ENCODE measurements at places on chromosomes 2 and 18. TPM values are rescaled to one million over a fixed set of nuclear protein-coding genes. Genes with fewer than 3 reads are reported as not detected.

SERPINB4 gene
- 0.17 TPM for total RNA-seq

MEP1B gene
- 2.7 TPM for total RNA-seq

ZSWIM2 gene
- total RNA-seq: not detected

MYO7B gene
- total RNA-seq: 5.0 TPM

CYS1 gene
- total RNA-seq: 0.79 TPM

MDH1 gene
- total RNA-seq: 164 TPM

DNAH7 gene
- 1.4 TPM for total RNA-seq

SLC4A3 gene
- total RNA-seq: 8.0 TPM

POTEI gene
- total RNA-seq: 2.1 TPM

DNA sequence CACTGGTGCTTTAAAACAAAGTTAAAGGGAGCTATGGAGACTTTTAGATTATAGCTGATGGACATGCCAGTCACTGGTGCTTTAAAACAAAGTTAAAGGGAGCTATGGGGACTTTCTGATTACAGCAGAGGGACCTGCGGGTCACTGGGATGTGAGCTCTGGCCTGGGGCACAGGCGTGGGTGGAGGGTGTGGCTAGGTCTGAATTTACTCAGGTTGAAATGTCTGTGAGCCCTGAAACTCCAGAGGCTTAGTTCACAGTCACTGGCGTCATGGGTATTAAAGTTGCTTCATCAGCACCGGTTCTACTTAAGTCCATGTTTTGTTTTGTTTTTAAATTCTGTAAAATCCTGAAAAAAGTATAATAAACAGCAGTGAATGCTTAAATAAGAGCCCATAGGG, 49.0 kb upstream of the TMEM18 start:
- no peaks in the 10 kb centered on the region for H3K36me3 ChIP-seq
- H3K27me3 ChIP-seq: peaks cover 17% of the 10 kb centered on the region
- H3K27ac ChIP-seq: no peak overlapping the region
- H3K4me3 ChIP-seq: no peak overlapping the region
- DNase-seq: no peak

GRCh38 chr2:168841445-168841844, 39.0 kb downstream of the NOSTRIN start:
- H3K4me3 ChIP-seq: no peak overlapping the region
- H3K4me1 ChIP-seq: no peaks in the 10 kb centered on the region
- no peak overlapping the region for H3K27ac ChIP-seq
- H3K27me3 ChIP-seq: no peaks in the 10 kb centered on the region
- DNase-seq: no peak
- no peaks in the 10 kb centered on the region for H3K36me3 ChIP-seq

- no peak overlapping the region for H3K4me3 ChIP-seq
- no peak overlapping the region for H3K27ac ChIP-seq
- H3K4me1 ChIP-seq: peaks cover 1% of the 10 kb centered on the region
- peaks cover 13% of the 10 kb centered on the region for H3K27me3 ChIP-seq
- peak; percentile 32 for DNase-seq
- H3K36me3 ChIP-seq: no peaks in the 10 kb centered on the region
Measured at GRCh38 chr2:11013196-11013595, 101.5 kb downstream of the KCNF1 start.

GRCh38 chr2:234703258-234703657, 206.4 kb upstream of the ARL4C start:
- peak overlapping the region; percentile 44 for H3K4me3 ChIP-seq
- peaks cover 3% of the 10 kb centered on the region for H3K27me3 ChIP-seq
- peak overlapping the region; percentile 81 for H3K27ac ChIP-seq
- H3K4me1 ChIP-seq: peaks cover 17% of the 10 kb centered on the region
- H3K36me3 ChIP-seq: no peaks in the 10 kb centered on the region
- DNase-seq: no peak

GRCh38 chr2:9145109-9145751, 61.4 kb upstream of the ASAP2 start:
- peaks cover 3% of the 10 kb centered on the region for H3K27me3 ChIP-seq
- no peaks in the 10 kb centered on the region for H3K36me3 ChIP-seq

DNA sequence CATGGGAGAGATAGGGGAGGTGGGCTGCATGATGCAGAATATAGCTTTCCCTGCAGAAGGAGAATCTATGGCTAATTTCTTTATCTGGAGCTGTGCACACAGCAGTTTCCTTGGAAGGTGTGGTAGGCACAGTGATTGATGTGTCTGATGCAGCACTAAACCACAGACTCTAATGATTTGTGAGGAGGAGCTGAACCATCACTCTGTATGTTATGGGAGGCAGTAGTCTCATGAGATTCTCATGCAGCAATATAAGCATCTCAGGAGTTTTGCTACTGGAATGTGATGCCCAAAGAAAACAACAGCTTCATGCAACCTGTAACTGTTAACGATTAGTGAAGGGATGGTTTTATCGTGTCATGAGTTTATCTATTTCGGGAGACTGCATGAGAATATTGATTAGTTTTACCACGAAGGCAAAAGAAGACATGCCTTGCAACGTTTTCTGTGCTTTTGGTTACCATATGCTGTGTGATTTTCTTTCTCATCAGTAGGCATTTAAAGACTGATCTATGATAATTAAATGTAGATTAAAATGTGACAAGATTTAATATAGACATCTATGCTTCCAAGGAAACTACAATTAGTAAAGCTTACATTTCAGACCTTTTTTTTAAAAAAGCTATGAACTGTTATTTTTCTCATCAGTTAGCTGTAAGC, 286.8 kb downstream of the ARL6IP6 start:
- H3K36me3 ChIP-seq: no peaks in the 10 kb centered on the region
- H3K27ac ChIP-seq: no peak overlapping the region
- no peak for DNase-seq

DNA sequence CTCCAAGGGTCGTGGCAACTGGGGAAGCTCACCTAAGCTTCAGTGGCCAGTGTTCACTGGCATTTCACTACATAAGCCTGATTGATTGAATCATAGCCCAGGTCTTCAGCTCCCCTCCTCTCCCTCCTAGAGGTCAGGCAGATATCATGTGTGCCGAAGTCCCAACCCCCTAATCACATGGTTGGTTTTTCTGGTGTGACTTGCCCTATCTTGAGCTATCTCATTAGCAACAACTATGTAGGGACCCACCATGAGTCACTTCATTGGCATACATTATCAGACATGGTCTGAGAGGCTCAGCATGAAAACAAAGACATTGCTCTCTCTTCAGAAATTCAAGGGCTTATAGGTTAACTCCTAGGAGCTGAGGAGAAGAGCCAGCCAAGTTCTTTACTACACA, 76.8 kb downstream of the LYPD1 start:
- H3K27ac ChIP-seq: no peak overlapping the region
- DNase-seq: no peak
- H3K4me1 ChIP-seq: peaks cover 8% of the 10 kb centered on the region
- H3K27me3 ChIP-seq: no peaks in the 10 kb centered on the region

GRCh38 chr2:132875193-132875592, 205.2 kb upstream of the LYPD1 start:
- H3K27ac ChIP-seq: no peak overlapping the region
- no peaks in the 10 kb centered on the region for H3K4me1 ChIP-seq
- no peak overlapping the region for H3K4me3 ChIP-seq
- H3K27me3 ChIP-seq: no peaks in the 10 kb centered on the region

- H3K36me3 ChIP-seq: no peaks in the 10 kb centered on the region
- H3K4me3 ChIP-seq: no peak overlapping the region
- H3K27ac ChIP-seq: no peak overlapping the region
- no peaks in the 10 kb centered on the region for H3K4me1 ChIP-seq
- DNase-seq: no peak
Measured at GRCh38 chr2:210839450-210839849, 283.1 kb downstream of the CPS1 start.

DNA sequence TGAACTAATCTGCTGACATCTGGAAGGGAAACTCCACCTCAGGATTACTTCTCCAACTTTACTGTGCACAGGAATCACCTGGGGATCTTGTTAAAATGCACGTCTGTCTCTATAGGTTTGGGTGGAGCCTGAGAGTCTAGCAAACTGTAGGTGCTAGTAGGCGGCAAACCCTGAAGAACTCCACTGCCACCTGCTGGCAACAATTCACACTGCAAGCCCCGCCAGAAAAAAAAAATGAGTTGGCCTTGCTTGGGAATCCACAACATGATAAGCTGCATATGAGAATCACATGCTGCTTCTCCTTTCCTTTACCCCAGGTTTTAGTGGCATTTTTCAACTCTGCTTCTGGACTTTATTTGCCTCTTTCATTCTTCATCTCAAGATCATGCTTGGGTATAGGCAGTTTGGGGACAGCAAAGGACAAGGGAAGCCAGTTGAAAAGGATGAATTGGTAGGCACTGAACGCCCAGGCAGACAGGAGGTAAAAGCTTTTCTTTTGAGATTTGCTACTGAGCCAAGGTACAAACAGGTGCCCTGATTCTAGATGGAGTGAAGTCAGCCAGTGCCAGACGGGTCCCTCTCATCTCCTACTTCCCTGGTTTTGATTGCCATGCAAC, 88.8 kb downstream of the VIT start:
- H3K4me1 ChIP-seq: peaks cover 6% of the 10 kb centered on the region
- no peak overlapping the region for H3K4me3 ChIP-seq
- H3K27ac ChIP-seq: no peak overlapping the region
- no peaks in the 10 kb centered on the region for H3K36me3 ChIP-seq

DNA sequence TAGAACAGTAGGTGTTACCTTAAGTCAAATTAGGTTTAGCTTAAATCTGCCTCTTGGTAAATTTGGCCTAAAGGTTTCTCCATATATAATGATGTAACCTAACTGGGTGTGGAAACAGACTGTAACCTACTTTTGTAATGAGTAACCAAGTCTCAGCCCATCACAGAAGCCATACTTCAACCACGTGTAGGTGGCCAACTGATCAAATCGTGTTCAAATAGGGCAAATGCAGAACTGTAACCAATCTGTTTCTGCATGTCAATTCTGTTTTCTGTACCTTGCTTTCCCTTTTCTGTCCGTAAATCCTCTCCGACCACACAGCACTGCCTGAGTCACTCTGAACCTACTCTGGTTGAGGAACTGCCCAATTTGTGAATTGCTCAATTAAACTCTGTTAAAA, 34.0 kb upstream of the PLA2R1 start:
- no peaks in the 10 kb centered on the region for H3K4me1 ChIP-seq
- no peak for DNase-seq
- H3K36me3 ChIP-seq: no peaks in the 10 kb centered on the region
- no peak overlapping the region for H3K27ac ChIP-seq
- no peaks in the 10 kb centered on the region for H3K27me3 ChIP-seq

DNA sequence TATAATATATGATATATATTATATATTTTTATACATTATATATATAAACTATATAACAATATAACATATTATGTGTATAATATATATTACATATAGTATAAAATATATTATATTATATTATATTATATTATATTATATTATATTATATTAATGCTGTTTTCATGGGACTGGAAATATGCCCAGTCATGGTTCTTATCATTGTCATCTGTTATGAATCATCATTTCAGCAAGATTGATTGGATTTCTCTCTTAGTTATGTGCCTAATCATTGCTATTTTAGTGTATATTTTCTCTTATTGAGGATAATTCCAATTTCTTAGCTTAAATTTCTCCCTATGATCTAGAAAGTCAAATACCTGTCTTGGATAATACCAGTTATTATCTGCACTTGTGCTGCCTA, 617.8 kb downstream of the TRIB2 start:
- H3K4me1 ChIP-seq: no peaks in the 10 kb centered on the region
- H3K36me3 ChIP-seq: no peaks in the 10 kb centered on the region
- H3K27ac ChIP-seq: no peak overlapping the region

DNA sequence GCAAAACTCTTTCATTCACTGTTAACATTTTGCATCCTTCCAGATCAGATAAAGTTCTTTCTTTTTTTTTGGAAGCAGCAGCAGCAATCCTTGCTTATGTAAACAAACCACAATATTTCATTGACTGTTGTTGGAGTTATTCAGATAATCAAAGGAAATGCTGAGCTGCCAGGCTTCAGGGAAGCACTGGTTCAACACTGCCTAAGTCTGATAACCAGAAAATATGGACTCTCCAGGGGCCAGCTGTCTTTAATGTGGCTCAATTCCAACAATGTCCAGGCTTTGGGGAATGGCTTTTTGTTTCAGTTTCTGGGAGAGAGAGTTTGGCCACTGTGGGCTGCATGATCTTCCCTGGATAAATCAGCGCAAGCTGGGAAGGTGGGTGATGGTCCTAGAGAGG, 354.3 kb downstream of the AKAIN1 start:
- H3K4me3 ChIP-seq: no peak overlapping the region
- no peaks in the 10 kb centered on the region for H3K36me3 ChIP-seq
- H3K27ac ChIP-seq: no peak overlapping the region
- no peaks in the 10 kb centered on the region for H3K4me1 ChIP-seq

GRCh38 chr2:120338015-120338414, 7.9 kb upstream of the INHBB start:
- no peak overlapping the region for H3K4me3 ChIP-seq
- H3K4me1 ChIP-seq: no peaks in the 10 kb centered on the region
- no peaks in the 10 kb centered on the region for H3K36me3 ChIP-seq

DNA sequence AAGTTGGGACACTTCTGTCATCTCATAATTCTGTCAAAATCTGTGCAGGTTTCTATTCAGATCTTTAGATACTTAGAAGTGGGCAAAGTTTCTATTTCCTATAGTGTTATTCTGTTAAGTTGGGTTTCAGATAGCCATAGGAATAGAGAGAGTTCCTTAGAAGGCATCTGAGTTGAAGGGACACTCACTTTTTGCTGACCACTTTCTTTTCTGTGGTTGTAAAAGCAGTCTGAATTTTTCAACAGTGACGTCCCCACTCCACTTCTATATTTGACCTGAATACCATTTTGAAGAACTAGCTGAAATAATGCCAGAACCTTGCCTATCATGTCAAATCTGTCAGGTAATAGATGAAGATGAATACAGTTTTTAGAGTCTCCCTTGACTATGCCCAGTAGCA, 267.3 kb downstream of the SPAG16 start:
- no peak for DNase-seq
- H3K4me1 ChIP-seq: no peaks in the 10 kb centered on the region
- no peaks in the 10 kb centered on the region for H3K36me3 ChIP-seq
- no peak overlapping the region for H3K27ac ChIP-seq

- peaks cover 16% of the 10 kb centered on the region for H3K4me1 ChIP-seq
- H3K27me3 ChIP-seq: peaks cover 12% of the 10 kb centered on the region
- H3K27ac ChIP-seq: no peak overlapping the region
- peak; percentile 45 for DNase-seq
- no peaks in the 10 kb centered on the region for H3K36me3 ChIP-seq
- peak overlapping the region; percentile 75 for H3K4me3 ChIP-seq
Measured at GRCh38 chr2:208112969-208113368, 11.4 kb downstream of the CRYGD start.

GRCh38 chr18:44424645-44425035, 256.0 kb upstream of the SETBP1 start:
- H3K36me3 ChIP-seq: peaks cover 6% of the 10 kb centered on the region
- H3K4me1 ChIP-seq: peaks cover 17% of the 10 kb centered on the region
- H3K4me3 ChIP-seq: no peak overlapping the region

Data from type B pancreatic cell (in vitro differentiated cells).